Mesothelial cell of epicardium (in vitro differentiated cells): ENCODE measurements at places on chromosomes 5 and 9. TPM values are rescaled to one million over a fixed set of nuclear protein-coding genes. Genes with fewer than 3 reads are reported as not detected.
A peak's percentile ranks its signal among the peaks of the same experiment; 100 is the strongest.

DNA sequence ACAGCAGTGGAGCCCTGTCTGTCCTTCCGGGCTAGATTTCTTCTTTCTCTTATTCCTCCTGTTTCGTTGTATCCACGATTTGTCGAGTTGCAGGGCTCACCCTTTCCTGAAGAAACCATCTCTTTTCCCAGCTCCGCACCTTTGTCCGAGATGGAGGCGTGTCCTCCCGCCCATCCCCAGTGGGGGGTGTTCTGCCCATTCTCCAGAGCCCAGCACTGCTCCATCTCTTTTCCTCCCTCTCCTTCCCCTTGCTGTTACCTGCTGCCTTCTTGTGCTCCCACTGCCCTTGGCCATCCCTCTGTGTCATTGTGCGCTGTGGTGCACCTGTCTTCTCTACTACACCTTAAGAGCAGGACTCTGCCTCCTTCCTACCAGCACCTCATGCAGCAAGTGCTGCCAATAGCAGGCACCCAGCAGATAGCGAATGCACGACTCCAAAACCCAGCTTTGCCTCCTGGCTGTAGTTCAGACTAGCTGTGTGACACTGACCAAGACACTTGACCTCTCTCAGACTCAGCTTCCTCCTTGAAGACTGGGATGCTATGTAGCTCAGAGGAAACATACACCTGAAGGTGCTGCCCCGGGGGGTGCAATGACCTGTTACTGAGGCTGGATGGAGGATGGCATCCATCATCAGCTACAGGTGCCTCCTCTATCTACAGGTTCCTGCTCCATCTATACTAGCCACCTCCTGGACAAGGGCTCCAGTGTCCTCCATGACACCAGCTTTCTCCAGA lies 8.9 kb downstream of the OR13J1 start:
- no peak for DNase-seq

DNA sequence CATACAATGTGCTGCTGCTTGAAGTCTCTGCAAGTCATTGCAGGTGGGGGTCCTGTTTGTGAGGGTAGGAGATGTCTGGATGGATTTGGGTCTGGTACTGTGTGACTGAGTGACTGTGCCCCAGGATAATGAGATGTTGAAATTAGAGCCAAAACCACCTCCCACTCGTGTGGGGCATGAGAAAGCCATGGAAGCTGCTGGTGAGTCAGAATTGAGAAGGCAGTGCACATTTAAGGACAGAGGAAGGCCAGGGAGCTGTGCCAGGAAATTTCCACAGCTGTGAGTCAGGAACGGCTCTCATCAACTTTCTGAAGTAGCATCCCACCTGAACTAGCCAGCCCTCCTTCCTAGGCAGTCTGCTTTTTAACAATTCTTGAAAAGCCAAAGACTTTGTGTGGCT lies 229.8 kb downstream of the DRD1 start:
- DNase-seq, result no peak

Gene PCDHB15
- 2.2 to 2.4 TPM (median 2.3 TPM) in 3 replicates for total RNA-seq

DNA sequence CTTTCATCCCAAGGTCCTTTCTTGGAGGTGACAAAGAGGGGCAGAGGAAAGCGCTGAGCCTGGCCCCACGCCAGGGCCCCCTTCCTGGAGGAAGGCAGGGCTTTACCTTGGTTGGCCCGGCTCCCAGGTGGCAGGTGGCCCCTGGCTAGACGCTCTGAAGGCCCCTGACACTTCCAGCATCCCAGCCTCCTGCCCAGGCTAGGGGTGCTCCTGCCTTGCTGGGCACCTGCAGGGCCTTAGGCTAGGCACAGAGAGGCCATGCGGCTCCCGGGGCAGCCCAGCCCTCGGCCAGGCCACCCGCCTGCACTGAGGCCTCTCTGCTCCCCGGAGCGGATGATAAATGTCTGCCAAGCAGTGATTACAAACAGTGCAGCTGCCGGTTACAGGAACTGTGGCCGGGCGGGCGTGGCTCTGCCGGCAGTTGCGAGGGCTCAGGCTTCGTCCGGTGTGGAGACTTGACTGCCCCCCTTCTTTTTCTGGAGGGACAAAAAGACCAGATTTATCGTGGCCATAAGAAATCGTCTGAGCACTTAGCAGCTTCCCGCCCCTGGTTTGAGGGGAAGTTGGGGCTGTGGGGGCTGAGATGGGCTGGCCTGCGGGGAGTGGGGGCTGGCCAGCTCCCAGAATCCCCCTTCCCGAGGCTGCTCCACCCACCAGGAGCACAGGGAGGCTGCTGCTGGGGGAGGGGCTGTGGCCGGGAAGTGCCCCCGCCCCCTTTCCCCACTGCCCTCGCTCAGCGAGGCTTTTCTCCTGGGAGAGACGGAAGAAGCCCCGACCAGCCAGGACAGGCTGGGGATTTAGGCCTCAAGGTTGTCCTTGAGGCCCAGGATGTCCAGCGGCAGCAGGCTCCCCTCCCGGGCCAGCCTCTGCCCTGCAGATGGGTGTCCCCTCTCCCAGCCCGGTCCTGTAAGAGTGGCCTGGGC lies 31.6 kb upstream of the UBAC1 start:
- DNase-seq, result peak; percentile 67

Gene WDR38
- not detected in 3 replicates for total RNA-seq

DNA sequence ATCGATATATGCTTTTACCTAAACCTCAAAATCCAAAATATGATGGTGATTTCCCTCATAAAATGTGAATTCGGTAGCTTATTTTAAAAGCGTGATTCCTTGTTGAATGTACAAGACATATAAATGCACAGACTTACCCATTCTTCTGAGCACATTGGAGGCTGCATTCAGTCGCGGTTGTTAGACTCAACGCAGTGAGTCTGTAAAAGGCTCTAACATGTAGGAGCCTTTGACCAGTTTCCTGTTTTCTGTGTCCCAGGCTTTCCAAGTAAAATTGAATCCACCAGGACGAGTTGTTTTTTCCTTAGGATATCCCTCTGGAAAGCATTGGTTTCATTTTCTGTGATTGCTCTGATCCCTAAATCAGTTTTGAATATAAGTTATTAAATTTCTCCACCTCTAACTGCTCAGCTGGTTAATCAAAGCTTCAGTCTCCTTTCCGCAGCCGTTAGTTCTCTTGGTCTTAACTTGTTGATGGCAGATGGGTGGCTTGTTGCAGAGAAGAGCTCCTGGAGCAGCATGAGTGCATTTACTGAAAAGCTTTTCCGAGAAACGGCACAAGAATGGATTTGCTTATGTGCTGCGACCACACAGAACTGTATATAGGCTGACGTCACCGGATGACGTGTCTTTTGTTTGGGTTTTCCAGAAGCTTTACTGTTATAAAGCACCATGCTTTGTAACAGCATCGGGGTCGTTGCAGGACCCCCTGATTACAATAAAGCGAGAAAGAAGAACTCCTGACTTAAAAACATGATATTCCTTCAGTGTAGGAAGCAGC lies at the start of gene LRRTM2:
TSS of gene LRRTM2 (minus strand) at position 565 of the 781 bp plus-strand sequence. CDS start at position 141, 424 bp downstream.
- no peak for DNase-seq

Gene TMEM232
- 5.2 to 6.5 TPM (median 5.7 TPM) in 3 replicates for total RNA-seq

DNA sequence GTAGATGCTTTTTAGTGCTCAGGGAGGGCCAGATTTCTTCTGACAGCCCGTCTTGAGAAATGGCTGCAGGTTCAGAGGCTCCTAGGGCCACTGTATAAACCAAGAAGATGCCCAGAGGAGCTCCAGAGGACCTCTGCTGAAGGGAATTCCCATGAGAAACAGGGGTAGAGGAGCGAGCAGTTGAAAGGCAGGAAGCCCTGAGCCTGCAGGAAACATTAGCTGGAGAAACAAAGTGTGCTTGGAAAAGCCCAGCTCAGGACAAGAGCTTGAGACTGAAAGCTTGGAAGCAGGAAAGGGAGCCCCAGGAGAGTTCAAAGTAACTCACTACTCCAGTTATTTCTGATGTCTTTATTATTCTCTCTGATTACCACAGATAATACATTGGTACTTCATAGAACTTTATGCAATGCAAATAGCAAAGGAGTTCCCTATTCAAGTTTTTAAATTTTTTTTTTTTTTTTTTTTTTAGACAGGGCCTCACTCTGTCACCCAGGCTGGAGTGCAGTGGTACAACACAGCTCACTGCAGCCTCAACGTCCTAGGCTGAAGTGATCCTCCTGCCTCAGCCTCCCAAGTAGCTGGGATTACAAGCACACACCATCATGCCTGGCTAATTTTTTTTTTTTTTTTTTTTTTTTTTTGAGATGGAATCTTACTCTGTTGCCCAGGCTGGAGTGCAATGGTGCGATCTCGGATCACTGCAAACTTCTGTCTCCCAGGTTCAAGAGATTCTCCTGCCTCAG lies 16.5 kb downstream of the HBEGF start:
- DNase-seq, result no peak

Gene SLC25A2
- 1.3 to 1.6 TPM (median 1.6 TPM) in 3 replicates for total RNA-seq

GRCh38 chr5:151504006-151504405 lies 56.6 kb downstream of the SLC36A1 start:
- DNase-seq, result no peak

- DNase-seq, result no peak
Observed at GRCh38 chr5:59042201-59043055, 459.6 kb downstream of the RAB3C start.

Gene SHC3
- total RNA-seq, result 2.1 to 2.9 TPM (median 2.1 TPM) in 3 replicates

Gene PAXX
- total RNA-seq, result 51.1 to 58.3 TPM (median 53.1 TPM) in 3 replicates

GRCh38 chr9:74132986-74133385 lies 364.1 kb upstream of the RORB start:
- no peak for DNase-seq

DNA sequence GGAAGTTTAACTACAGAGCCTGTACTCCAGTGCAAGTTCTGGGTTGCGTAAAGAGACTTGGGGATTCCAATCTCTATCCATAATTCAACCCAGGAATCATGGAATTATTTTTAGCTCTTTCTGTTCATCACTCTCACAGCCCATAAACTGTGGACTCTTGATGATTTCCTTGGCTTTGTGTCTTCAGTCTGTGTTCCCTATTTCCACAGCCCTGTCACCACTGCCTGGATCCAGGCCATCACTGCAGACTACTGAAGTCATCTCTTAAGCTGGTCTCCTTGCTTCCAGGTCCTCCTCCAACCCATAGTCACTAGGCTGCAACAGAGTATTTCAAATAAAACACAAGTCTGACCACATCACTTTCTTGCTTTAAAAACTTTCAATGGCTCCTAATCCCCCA lies 211.7 kb downstream of the PLK2 start:
- no peak for DNase-seq

DNA sequence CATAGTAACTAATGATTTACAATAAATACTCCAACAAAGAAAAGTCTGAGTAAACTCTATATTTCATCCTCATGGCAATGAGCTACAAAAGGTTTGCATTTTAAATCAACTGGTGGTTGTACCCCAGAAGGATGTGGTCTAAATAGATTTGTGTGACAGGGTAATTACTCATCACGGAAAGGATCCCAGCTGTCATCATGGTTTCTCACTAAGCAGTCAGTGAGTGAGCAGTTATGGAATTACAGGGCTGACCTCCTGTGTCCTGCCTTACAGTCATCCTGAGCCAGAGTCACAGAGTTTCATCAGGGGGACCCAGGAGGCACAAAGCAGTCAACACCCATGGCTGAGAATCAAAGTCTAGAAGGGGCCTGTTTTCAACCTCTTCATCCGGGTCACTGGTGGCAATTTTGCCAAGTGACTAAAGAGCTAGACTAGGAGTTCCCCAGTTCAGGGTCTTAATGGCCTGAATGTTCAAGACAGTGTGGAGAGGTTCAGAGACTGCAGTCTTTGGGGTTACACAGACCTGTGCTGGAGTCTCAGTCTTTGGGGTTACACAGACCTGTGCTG lies 210.7 kb upstream of the SLC24A2 start:
- no peak for DNase-seq

DNA sequence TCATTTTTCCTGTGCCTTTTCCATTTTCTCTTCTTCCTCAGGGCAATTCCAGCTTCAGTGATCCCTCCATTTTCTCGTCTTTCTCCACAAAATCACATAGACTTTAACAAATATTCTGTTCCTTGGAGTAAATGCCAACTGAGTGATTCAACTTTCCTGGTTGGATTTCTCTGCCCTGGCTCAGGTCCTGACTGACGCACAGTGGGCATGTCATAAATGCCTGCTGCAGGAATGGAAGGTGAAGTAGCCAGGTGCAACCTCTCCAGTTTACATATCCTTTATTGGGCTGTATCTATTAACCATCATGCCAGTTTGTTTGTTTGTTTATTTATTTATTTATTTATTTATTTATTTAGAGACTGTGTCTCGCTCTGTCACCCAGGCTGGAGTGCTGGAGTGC lies 95.1 kb downstream of the MEF2C start:
- no peak for DNase-seq

Gene SPINK4
- not detected in 3 replicates for total RNA-seq

DNA sequence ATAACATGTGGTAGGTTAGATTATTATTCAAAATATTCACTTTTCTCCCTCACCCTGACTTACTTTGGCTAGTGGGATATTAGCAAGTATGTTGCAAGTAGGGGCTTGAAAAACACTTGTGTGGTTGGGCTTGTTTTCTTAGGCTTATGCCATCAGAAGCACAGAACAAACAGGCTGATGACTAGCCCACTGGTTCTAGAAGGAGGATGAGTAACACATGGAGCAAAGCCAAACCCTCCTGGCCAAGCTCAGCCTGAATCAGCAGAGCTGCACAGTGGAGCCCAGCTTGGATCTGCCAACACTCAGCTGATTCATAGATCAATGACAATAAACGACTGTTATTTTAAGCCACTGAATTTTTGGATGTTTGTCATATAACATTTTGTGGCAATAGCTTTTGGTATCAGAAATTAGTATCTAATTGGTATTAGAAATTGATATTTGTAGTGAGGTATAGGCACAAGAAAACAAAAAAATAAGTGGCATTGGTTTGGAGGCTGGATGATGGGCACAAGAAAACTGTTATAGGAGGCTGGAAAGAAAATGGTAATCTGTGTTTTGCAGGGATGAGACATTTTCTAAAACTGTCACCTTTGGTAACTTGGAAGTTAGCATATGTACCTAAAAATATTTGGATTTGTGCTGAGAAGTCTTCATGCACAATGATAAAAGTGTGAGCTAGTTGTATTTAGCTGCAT lies 46.1 kb upstream of the ZBED3 start:
- DNase-seq, result no peak

DNA sequence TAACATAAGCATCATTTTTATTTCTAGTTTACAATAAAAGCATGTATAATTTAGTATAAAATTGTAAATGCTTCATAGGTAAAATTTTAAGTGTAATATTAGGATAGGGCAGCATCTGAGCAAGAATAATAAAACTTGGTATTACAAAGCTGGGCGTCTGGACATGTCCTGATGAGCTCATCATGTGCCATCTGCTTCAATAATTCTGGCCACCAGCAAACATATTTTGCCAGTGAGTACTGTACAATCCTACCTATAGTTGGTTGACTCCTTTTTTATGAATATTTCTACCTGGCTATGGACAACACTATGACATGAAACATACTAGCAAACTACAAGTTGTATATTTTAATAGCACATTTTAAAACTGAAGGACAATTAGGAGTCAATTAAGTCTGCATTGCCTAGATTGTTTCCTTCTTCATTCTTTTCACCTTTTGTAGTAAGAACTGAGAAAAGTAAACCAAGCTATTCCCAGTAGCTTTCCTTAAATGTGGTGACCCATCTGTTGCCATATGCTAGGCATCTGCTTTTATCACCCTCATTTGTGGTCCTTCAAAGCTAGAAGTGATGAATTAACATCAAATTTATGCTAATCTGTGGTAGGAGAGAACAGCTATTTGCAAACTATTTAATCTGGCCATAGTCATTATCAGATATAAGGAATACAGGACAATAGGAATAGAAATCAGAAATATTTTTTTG lies 23.4 kb downstream of the LURAP1L start:
- DNase-seq, result no peak

Gene STC2
- 24.8 to 26.9 TPM (median 26.0 TPM) in 3 replicates for total RNA-seq

Gene FOXI1
- not detected in 3 replicates for total RNA-seq

Gene C5orf34
- 3.3 to 5.5 TPM (median 4.1 TPM) in 3 replicates for total RNA-seq

- no peak for DNase-seq
Observed at GRCh38 chr5:76524101-76524835, 98.9 kb downstream of the F2RL2 start.

- no peak for DNase-seq
Observed at GRCh38 chr5:100479079-100479688, 56.0 kb upstream of the FAM174A start.

- DNase-seq, result no peak
Observed at GRCh38 chr5:139619861-139620260, 28.3 kb upstream of the CXXC5 start.
